ENCODE measurements at places on chromosomes 12 and 14.
A peak's percentile ranks its signal among the peaks of the same experiment; 100 is the strongest.

GRCh38 chr14:24891987-24892496 is 157.9 kb downstream of the STXBP6 start:
- no peak for DNase-seq

DNA sequence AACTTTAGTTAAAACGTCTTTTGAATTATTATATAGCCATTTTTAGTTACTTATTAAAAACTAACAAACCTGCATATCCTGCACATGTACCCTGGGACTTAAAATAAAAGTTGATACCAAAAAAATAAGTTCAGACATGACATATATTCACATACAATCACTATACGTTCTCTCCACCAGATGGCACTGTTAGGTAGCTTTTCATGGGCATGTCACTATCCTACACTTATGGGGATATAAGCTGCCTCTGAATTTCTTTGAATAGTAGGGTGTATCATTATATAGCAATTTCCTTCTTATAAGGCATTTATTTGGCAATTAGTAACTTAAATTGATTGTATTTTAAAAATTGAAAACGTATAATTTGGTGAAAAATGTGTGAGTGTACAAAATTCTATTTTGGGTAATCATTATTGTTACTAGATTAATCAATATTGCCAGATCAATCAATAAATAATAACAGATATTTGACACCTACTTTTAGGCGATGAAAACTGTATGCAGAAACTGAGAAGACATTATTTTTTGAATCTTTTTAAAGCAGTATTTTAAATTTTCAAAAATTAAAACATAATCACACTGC is 31.8 kb upstream of the OR10A7 start:
- DNase-seq, result peak; percentile 8

GRCh38 chr14:40362856-40363255 is 930.6 kb upstream of the FBXO33 start:
- no peak for DNase-seq

GRCh38 chr14:87971010-87971409 is 22.0 kb downstream of the GALC start:
- DNase-seq, result no peak

GRCh38 chr12:98466640-98467400 is 48.6 kb upstream of the TMPO start:
- no peak for DNase-seq

- DNase-seq, result no peak
These were observed 69.8 kb upstream of the IFNG-AS1 start for GRCh38 chr12:67919406-67919805.

DNA sequence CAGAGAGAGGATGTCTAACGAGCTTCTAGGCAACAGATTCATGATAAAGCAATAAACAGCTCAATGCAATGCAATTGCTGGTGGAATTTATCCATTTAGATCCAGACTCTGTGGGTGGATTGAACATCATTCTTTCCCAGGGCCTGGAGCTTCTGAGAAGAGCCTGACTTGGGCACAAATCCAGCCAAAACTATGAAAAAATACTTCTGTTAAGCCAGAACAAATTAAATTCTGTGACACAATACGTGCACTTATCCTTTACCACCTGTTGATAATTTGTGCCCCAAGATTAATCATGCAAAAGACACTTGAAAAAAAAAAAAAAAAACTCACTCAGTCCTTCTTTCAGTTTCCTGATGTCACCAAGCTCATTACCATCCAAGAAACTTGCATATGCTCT is 446.0 kb upstream of the DCN start:
- no peak for DNase-seq

- no peak for DNase-seq
These were observed 31.2 kb upstream of the USP44 start for GRCh38 chr12:95582230-95583058.

- DNase-seq, result peak; percentile 52
These were observed 571.4 kb upstream of the ATP2B1 start for GRCh38 chr12:90280033-90280432.

GRCh38 chr12:120887253-120888043 is 16.7 kb downstream of the SPPL3 start:
- no peak for DNase-seq

DNA sequence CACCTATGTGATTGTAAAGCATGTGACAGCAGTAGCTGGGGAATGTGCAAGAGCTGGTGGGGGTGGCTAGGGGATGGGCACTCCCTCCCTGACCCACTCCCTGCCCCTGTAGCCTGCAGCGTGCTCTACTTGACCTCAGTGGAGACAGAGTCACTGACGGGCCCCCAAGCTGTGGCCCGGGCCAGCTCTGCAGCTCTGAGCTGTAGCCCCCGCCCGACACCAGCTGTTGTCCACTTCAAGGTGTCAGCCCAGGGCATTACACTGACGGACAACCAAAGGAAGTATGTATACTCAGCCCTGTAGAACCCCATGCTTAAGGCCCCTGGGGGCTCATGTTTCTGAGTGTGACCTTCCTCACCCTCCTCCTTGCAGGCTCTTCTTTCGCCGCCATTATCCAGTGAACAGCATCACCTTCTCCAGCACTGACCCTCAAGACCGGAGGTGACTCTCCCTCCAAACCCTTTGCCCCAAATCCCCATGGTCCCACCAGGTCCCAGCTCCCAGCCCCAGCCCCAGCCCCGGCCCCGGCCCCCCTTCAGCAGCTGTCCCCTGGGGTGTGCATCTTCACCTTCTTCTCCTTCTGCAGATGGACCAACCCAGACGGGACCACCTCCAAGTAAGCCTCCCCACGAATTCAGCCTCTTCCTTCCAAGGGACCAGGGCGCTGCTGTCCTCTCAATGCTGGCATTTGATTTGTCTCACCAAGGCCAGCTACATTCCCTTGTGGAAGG is 13.3 kb downstream of the TNS2 start:
- DNase-seq, result no peak

DNA sequence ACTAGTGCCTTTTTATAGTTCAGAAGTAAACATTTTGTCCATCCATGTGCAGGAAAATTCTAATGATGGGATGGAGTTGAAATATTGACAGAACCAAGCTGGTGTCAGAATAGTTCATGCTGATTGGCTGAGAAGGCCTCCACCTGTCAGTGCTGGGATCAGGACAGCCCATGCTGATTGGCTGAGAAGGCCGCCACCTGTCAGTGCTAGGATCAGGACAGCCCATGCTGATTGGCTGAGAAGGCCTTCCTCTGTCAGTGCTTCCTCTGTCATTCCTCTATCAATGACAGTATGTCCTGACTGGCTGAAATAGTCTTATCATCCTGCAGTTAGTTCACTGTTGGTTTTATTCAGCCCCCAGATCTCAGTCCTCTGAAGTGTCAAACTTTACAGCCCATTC is 95.7 kb downstream of the PPP2R5C start:
- DNase-seq, result no peak

DNA sequence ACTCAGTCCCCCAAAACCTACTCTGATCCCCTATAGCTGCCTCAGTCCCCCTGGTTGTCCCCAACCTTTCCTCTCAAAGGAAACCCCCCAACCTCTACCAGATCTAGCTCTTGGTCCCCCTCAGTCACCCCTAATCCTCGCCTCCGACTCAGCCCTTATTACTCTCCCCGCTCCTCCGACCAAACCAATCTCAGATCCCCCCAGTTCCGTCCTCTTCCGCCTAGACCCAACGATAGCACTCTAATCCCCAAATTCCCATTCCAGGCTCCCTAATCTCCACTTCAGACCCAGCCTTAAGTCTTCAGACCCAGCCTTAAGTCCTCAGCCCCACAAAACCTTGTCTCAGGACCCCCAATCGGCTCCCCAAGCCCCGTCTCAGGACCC is 612 bp downstream of the VPS37B start:
- no peak for DNase-seq

GRCh38 chr14:74685921-74686678 is 26.8 kb downstream of the AREL1 start:
- peak; percentile 43 for DNase-seq
